Hematopoietic multipotent progenitor cell treated with erythropoietin and hydrocortisone succinate and interleukin-3 and kit ligand, for 6 days (in vitro differentiated cells): ENCODE measurements at places on chromosomes 16 and 17.

- peak; percentile 76 for DNase-seq
Measured at GRCh38 chr17:42017866-42018200, 594 bp upstream of the DNAJC7 start.

DNA sequence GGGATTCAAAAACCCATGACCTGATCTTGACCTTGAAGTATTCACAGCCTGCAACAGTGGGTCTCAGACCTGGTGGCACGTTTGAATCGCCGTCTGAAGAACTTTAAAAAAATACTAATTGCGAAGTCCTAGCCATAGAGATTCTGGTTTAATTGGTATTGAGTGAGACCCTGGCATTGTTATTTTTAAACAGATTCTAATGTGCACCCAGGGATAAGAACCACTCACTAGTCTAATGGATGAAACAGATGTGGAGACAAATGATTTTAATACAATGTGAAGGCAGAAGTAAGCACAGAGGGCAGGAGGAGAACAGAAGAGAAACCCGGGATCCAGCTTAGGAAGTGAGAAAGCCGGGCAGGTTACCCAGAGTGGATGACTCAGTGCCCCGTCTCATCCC lies 21.2 kb downstream of the TMEM98 start:
- DNase-seq, result no peak

- DNase-seq, result peak; percentile 56
Measured at GRCh38 chr17:72118335-72119076, 2.3 kb upstream of the SOX9 start.

DNA sequence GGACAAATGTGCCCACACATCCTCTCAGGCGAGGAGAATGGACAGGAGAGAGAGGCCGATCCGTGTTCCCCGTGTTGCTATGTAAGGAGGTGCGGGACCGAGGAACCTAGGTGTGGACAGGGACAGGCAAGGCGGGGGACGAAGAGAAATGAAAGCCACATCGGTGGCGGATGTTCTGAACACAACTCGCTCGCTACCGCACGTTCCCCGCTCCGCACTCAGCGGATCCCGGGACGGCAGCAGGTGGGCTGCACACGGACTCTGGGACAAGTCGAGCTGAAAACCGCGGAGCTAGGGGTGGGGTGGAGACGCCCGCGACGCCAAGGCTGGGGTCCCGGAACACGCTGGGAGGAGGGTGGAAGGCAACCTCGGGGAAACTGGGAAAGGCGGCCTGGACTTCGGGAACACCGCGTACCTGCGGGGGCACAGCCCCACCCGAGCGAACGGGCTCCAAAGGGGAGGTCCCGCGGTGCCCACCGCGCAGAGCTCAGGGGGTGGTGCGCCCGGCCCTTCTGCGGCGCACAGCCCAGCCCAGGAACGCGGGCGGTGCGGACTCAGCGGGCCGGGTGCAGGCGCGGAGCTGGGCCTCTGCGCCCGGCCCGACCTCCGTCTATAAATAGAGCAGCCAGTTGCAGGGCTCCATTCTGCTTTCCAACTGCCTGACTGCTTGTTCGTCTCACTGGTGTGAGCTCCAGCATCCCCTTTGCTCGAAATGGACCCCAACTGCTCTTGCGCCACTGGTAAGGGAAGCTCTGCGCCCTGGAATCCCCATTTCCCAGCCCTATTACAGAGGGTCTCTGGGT lies at the start of gene MT1E:
TSS of gene MT1E (plus strand) at position 642 of the 803 bp plus-strand sequence. CDS start at position 713, 71 bp downstream.
- peak; percentile 75 for DNase-seq

- peak; percentile 82 for DNase-seq
Measured at GRCh38 chr17:49365667-49366066, 3.6 kb upstream of the ZNF652 start.

DNA sequence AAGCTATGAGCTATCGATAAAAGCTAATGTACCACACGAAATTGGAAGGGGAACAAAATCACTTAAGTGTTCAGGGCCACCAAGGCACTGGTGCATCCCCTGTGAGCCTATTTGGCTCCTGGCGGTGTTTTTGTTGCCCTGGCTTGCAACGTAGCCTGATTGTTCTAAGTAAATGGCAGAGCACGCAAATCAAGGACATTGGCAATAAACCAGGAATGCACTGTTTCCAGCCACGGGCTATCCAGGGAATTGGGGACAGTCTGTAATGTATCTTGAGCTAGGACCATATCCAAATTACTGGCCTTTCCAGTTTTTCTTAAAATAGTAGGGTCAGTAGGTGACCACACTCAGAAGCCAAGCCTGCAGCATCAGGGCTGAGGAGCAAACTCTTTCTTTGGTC lies 734.0 kb downstream of the MAF start:
- no peak for DNase-seq

DNA sequence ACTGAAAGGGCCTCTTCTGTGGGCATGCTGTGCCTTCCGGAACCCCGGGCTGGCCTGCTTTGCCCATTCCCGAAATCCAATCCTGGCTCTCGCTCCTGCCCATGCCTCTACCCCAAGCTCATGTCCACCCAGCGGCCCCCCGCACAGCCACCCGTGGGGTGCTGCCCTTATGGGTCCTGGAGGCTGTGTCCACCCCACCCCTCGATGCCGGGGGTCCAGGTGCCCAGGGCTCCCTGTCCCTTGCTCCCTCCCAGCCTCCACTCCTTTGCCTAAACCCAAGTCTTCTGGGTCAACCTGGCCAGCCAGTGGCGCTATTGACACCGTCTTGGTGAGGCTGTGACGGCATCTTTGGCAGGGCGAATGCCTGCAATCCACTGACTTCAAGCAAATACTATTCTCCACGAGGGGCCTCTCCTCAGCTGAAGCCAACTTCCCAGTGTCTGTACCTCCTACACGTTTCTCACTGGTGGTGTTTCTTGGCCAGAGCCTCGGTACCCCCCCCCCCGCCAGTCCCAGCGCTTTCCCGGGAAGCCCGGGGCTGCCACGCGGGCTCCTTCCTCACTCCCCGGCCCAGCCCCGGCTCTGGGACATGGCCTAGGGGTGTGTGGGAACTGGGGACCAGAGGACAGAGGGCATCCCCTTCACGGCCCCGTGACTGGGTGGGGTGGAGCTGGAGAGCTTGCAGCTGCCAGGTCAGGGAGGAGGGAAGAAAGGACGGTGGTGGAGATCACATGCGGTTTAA lies 12.2 kb upstream of the DUS1L start:
- DNase-seq, result no peak

GRCh38 chr16:77171745-77172635 lies 19.0 kb upstream of the MON1B start:
- peak; percentile 82 for DNase-seq

- no peak for DNase-seq
Measured at GRCh38 chr16:85417156-85417860, 195.8 kb upstream of the GSE1 start.

DNA sequence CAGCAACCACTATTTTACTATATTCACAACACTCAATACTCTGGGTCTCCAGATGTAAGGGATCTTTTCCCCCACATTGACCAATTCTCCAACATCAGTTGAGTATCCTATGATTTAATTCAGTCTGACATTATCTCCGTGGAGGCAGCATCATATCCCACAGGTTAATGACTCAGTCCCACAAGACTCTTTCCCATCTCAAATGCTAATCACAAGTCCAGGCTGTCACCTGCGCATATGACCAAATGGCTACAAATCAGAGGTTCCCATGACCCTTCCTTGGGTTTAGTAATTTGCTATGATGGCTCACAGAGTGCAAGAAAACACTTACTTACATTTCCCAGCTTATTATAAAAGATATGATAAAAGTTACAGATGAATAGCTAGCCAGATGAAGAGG lies 18.7 kb downstream of the ACSM3 start:
- no peak for DNase-seq

- no peak for DNase-seq
Measured at GRCh38 chr17:4842376-4842775, 9.2 kb downstream of the MINK1 start.

DNA sequence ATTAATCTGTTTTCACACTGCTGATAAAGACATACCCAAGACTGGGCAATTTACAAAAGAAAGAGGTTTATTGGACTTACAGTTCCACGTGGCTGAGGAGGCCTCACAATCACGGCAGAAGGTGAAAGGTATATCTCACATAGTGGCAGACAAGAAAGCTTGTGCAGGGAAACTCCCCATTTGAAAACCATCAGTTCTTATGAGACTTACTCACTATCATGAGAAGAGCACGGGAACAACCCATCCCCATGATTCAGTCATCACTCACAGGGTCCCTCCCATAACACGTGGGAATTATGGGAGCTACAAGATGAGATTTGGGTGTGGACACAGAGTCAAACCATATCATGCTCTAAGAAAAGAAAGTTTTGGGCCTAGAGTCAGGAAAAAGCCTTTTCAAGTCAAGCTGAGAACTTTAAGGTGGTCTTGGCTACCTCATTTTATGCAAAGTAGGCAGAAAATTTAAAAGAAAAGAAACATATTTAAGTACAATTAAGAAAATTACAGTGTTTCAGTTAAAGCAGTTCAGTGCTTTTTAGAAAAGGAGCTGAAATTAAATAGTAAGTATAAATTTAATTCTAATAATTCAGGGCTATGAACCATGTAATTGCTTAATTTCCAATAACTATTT lies 24.9 kb upstream of the CRYM start:
- DNase-seq, result peak; percentile 6

GRCh38 chr17:72244956-72245355 lies 124.1 kb downstream of the SOX9 start:
- no peak for DNase-seq

- no peak for DNase-seq
Measured at GRCh38 chr17:17779015-17779611, 57.7 kb downstream of the SREBF1 start.

GRCh38 chr16:25693631-25694030 lies 1.9 kb downstream of the HS3ST4 start:
- no peak for DNase-seq

DNA sequence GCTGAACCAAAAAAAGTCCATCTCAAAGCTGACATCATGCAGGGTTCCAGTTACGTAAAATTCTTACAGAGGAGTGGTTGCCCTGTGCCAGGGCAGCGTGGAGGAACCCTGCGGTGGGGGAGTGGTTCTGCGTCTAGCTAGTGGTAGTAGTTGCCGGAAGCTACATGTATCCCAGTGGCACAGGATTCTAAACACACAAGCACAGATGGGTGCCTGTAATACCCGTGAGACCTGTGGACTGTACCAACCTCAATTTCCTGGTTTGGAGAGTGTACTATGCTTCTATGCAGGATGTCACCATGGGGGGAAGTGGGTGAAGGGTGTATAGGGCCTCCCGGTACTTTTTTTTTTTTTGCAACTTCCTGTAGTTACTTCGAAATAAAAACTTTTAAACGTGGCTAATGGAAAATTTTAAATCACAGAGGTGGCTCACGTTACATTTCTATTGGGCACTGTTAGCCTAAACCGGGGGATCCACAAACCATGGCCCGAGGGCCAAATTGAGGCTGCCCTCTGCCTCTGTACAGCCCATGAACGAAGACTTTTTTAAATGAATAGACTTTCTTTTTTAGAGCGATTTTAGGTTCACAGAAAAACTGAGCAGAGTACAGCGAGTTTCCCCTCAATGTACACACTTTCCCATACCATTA lies 38.5 kb downstream of the TBC1D16 start:
- peak; percentile 77 for DNase-seq

GRCh38 chr16:85664580-85665372 lies 24.0 kb downstream of the GINS2 start:
- no peak for DNase-seq

DNA sequence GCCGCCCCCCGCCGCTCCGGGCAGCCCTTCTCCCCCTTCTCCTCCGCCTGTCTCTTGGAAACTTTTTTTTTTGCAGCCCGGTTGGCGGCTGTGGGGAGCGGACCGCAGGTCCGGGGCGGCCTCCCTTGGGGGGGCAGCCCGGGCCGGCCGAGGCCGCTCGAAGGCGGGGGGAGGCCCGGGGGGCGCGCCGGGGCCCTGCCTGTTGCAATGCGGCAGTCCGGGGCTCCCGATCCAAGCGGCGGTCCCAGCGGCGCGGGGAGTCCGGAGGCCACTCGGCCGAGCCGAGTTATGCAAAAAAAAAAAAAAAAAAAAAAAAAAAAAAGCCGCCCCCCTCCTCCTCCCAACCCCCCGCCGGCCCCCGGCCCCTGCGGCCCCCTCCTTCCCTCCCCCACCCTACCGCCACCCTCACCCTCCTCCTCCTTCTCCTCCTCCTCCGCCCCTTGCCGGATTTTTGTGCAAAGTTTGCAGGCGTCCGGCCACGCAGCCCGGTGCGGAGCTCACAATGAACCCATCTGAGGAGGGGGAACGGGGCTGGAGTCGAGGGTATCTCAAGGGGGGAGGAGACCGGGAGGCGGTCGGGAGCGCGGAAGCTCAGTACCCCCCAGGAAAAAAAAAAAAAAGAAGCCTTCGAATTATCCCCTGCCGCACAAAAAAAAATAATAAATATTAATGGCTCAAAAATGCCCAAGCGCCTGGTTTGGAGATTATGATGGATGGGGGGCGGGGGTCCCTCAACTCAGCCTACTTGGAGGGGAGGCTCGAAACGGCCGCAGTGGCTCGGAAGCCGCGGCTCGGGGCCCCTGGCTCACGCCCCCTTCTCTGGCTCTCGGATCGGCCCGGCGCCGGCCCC lies at the start of gene ZNF423:
TSS of gene ZNF423 (minus strand) at position 291 of the 850 bp plus-strand sequence. CDS start 338 bp downstream, outside the sequence.
- no peak for DNase-seq

- DNase-seq, result peak; percentile 49
Measured at GRCh38 chr17:28744972-28745785, 1.4 kb downstream of the TRAF4 start.

GRCh38 chr16:30445149-30445407 lies 596 bp downstream of the SEPHS2 start:
- no peak for DNase-seq

- DNase-seq, result no peak
Measured at GRCh38 chr17:29546085-29546484, 20.8 kb downstream of the ABHD15 start.

DNA sequence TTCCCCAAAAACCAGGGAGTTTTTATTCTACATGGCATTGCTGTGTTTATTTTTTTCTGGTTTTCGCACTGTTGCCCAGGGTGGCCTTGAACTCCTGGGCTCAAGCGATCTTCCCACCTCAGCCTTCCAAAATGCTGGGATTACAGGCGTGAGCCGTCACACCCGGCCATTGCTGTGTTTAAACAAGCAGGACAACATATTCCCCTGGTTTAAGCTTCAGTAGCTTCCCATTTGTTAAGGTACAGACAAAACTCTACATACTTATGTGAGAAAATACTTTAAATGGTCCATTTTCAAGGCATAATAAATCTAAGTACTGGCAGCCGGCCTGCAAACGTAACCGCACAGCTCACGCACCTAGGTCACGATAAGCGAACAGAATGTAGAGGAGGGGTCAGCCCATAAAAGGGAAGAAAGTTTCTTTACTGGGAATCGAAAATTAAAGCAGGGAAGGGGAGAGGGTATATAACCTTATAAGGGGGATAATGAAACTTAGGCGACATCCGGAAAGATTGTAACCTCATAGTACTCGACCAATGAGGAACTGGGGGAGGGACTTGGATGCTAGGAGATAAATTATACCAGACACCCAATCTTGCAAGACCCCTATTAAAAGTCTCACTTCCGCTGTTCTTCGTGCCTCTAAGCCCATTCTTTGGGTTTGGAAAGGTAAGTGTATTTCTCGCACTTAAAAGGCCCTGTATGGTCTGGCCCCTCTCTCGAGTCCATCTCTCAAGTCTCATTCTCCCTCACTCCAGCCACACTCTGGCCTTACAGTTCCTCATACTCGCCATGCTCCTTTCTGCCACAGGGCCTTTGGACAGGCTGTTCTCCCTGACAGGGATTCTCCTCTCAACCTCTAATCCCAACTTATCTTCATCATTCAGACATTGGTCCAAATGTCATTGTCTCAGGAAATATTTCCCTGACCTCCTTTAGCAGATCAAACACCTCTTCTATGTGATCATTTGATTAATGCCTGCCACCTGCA lies 59.2 kb downstream of the TEX14 start:
- no peak for DNase-seq

- DNase-seq, result peak; percentile 23
Measured at GRCh38 chr17:2723997-2724783, 12.6 kb upstream of the CLUH start.
